ENCODE measurements at places on chromosomes 11 and 22.

GRCh38 chr11:86363424-86363823, 11.3 kb upstream of the CCDC81 start:
- DNase-seq: no peak

DNA sequence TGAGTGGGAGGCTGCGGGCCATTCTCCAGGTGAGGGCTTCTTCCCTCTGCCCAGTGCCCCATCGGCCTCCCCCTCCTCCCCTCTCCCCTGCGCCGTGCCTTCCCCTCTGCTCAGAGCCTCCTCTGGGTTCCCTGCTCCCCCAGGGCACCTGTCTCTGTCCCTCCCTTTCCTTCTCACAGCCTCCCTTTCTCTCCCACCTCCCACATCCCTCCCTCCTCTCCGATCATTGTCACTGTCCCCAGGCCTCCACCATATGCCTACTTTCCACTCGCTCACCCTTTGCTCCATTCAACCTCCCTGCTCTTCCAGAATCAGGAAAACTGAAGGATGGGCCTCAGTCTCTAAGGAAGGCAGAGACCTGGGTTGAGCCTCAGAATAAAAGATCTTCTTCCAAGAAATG, 9.9 kb upstream of the APOBEC3H start:
- DNase-seq: no peak

DNA sequence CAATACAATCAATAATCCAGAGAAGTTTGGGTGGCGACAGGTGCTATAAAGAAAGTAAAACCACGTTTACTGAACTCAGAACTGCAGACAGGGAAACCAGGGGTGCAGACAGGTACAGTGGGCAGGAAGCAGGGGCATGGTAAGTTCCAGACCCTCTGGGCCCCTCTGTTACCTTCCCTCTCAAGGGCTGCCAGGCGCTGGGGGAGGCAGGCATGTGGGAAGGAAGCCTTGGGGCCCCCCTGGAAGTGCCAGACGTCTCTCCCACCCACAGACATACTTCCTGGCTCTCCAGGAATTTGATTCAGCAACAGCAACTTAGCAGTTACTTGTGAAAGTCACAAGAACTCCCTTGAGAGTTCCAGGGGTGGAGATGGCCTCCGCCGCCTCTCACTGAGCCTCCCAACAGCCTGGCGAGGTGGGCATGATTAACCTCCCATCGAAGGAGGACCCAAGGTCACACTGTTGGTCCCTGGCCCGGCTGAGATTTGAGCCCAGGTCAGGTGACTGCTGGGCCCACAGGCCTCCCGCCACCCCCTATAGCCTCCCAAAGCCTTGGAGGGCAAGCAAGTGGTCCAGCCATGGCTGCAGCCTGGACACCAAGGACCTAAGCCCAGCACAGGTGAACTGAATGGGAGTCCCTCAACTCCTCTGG, 14.1 kb upstream of the TSKU start:
- DNase-seq: peak; percentile 51

DNA sequence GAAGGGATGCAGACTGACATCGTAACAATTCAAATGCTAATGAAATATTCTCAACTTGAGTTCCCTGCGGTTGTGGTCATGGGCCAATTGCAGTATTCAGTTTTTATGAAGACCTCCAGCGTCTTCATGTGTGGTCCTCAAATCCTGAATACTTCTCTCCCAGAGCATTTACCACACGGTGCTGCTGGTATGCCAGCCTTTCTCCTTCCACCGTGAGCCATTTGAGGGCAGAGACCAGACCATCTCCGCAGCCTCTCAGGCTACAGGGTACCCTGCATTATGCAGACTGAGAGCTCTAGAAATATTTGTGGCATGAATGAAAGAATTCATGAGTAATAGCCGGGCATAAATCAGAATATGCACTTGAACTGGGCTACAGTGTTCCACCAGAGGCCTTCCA, 289.7 kb downstream of the ST3GAL4 start:
- DNase-seq: no peak

- no peak for DNase-seq
These were observed 16.6 kb downstream of the TTLL8 start for GRCh38 chr22:50041361-50042065.

GRCh38 chr11:44992181-44992582, 41.5 kb upstream of the TP53I11 start:
- DNase-seq: no peak

DNA sequence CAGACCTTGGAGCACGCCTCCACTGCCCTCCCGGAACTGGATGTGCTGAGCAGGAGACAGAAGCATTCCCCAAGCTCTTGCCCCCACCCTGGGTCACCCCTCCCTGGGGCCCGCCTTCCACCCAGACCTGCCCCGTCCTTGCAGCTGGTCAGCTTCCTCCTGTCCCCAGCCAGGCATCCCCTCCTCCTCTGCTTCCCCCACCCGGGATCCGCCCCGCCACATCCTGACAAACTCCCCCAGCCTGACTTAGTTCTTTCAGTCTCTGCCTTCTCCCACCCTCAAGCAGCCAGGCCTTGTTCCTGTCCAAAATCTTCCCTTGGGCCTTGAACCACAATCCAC, 1.1 kb upstream of the PLXNB2 start:
- peak; percentile 86 for DNase-seq

DNA sequence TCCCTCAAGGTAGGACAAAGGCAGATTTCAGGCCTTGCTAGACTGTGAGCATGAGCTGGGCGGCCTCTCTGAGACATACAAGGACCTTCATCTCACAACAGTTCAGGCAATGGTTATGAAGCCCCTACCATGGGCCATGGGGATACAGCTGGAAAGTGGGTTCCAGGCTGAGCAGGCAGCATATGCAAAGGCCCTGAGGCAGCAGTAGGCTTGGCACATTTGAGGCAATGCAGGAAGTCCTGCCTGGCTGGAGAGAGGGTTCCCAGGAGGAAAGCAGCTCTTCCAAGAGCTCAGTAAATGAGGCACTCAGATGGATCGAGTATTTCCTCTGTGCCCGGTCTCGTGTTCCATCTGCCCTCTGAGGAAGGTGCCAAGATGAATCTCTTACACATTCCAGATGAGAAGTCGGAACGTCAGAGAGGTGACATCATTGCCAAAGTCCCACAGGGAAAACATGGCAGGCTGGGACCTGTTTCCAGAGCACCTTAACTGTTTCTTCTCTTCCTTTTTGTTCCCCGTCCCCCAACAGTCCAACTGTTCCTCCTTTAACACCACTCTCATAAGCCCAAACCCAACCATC, 388.6 kb downstream of the MN1 start:
- no peak for DNase-seq

DNA sequence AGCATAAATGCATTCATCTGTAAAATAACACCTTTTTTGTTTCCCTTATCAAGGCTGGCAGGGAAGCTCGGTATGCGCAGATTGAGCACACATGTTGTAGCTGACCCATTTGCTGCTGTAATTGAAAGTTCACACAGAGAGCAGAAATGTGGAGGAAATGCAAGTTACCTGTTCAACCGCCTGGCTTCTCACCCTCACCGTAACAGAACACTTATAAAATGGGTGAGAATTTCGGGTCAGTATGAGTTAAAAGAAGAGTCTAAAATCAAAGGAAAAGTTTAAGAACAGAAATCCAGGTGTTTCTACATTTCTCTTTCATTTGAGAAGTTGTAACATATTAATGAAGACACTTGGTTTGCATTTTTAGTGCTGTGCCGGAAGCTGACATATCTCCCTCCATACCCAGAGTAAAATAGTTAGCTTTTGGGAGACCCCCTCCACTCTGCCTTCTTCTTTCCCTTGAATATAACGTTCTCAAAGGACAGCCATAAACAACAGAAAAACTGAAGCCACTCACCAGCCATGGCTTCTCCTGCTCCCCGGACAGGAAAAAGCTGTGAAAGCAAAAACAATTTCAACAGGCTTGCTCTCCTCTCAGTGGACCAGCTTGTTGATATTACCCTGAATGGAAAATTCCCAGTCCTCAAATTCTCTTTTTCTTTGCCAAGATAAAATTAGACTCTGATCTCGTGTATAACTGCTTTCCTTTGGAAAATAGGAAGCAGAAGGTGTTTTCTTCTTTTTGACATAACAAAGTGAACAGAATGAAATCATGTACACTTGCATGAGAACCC, at the start of gene CASP12:
Gene CASP12 (minus strand): TSS at position 570 of the 794 bp plus-strand sequence.
- peak; percentile 33 for DNase-seq

DNA sequence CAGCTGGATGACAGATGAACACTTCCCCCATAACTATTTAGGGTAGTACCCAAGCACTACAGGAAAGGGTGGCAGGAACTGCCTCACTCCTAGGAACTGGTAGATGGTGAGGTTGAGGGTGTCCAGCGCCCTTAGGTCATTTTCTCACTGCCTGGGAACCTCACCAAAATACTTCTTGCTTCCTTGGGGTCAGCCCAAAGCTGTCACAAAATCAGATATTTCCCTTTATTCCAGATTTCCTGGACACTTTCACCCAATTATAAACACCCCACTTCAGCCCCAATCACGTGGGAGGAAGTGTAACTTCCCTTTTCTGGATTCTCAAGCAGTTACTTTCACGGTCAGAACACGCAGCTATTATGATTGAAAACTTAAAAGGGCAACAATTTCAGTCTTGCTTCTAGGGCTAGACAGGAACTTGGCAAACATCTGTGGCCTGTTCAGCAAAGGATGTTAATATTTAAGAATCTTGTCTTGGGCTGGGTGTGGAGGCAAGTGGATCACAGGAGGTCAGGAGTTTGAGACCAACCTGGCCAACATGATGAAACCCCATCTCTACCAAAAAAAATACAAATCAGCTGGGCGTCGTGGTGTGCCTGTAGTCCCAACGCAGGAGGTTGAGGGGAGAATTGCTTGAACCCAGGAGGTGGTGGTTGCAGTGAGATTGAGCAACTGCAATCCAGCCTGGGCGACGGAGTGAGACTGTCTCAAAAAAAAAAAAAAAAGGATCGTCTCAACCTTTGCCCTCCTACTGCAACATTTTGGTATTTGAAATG, 4.0 kb downstream of the FTH1 start:
- DNase-seq: peak; percentile 67

DNA sequence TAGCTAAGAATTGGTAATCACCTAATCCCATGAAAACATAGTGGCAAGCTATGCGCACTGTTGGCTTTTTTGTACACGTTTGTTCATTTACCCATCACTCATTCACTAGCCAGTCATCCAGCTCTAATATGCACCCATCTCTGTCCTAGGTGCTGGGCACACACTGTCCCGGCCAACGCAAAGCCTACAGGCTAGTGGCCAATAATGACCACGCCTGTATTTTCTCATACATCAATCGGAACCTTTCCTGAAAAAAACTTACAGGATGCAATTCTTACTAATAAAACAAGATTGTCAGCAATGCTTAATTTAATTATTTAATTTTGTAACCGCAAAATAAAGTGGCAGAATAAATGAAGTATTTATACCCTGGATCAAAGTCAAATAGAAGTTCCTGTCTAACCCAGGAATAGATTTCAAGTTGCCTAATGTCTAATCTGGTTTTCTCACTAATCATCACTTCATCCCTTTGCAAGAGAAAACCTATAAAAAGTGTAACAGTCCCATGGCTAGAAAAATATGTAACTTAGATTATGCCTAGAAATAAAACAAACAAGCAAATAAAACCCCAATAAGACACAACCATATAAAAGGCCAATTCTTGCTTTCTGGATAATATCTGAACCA, 143.3 kb upstream of the BLID start:
- DNase-seq: no peak

- no peak for DNase-seq
These were observed 24.2 kb downstream of the MRE11 start for GRCh38 chr11:94469416-94469815.

DNA sequence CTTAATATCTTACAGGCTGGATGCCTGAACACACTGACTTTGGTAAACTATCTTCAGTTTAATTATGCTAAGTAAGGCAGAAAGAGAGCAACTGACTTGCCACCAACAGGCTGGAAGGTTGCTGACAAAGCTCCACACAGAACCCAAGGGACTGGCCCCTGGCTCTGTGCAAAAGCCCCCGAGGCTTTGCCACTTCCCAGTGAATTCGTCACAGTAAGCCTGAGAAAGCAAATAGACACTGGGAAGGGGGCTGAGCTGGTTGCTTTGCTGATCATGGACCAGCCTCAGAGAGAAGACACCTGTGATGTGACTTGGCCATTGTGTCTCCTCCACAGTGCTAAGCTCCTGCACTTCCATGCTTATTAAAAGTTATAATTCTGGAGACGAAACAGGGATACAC, 91.7 kb downstream of the BLID start:
- DNase-seq: no peak

- peak; percentile 36 for DNase-seq
These were observed 1.8 kb downstream of the LDHAL6A start for GRCh38 chr11:18457450-18457849.

GRCh38 chr11:26741036-26741435, 19.2 kb upstream of the SLC5A12 start:
- no peak for DNase-seq

GRCh38 chr11:45847911-45848316, 639 bp downstream of the CRY2 start:
- peak; percentile 80 for DNase-seq

GRCh38 chr22:43571181-43571580, 159.4 kb downstream of the MPPED1 start:
- DNase-seq: no peak

DNA sequence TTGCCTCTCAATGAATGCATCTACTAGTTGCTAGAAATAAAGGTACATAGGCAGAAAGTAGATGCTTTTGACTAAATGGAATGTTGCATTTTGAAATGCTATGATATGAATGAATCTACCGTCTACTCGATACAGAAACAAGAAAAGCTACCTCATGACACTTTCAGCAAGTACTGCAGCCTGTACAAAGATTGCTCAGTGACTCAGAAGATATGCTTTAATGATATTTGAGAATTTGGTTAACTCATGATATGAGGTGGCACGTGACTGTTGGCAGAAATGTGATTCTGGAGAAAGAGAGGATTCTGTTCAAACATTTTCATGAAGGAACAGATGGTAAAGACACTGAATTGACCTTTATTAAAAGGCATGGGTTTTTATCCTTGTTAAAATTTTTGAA, 76.0 kb downstream of the HSD17B12 start:
- no peak for DNase-seq

Data from fibroblast of villous mesenchyme (primary cell).